Ureter (tissue), 1 donor: ENCODE measurements at places on chromosomes 1 and 21.

- no peak for DNase-seq
Observed at GRCh38 chr1:99737016-99737415, 29.4 kb downstream of the FRRS1 start.

- DNase-seq, result no peak
Observed at GRCh38 chr1:182444497-182444896, 5.4 kb upstream of the RGSL1 start.

GRCh38 chr1:225299624-225300023 lies 128.2 kb downstream of the LBR start:
- no peak for DNase-seq

GRCh38 chr1:101356604-101357443 lies 120.0 kb downstream of the S1PR1 start:
- DNase-seq, result no peak

- no peak for DNase-seq
Observed at GRCh38 chr1:77538956-77539518, 143.4 kb downstream of the ZZZ3 start.

DNA sequence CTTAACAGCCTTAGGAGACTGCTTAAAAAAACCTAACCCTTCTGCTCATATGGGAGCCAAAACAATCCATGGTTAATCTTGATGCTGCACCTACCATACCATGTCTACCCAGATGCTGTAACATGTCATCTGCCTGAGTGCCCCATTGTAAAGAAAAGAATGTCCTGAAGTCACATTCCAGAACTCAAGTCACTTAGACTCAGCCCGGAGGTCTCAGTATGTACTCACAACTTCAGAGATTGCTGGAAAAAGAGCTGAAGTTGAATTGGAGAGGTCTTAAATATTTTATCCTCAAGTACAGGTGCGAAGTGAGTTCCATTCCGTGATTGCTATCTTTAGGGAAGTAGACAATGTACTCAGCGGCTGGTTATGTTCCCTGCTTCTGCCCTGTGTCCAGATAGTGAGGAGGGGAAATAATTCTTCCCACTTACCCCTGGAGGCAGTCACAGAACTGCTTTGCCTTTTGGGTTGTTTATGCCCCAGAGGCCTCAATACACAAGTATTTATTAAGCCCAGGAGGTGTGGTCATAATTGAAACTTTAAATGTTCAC lies 57.5 kb upstream of the HOOK1 start:
- DNase-seq, result no peak

- no peak for DNase-seq
Observed at GRCh38 chr1:30680429-30680828, 43.0 kb downstream of the MATN1 start.

DNA sequence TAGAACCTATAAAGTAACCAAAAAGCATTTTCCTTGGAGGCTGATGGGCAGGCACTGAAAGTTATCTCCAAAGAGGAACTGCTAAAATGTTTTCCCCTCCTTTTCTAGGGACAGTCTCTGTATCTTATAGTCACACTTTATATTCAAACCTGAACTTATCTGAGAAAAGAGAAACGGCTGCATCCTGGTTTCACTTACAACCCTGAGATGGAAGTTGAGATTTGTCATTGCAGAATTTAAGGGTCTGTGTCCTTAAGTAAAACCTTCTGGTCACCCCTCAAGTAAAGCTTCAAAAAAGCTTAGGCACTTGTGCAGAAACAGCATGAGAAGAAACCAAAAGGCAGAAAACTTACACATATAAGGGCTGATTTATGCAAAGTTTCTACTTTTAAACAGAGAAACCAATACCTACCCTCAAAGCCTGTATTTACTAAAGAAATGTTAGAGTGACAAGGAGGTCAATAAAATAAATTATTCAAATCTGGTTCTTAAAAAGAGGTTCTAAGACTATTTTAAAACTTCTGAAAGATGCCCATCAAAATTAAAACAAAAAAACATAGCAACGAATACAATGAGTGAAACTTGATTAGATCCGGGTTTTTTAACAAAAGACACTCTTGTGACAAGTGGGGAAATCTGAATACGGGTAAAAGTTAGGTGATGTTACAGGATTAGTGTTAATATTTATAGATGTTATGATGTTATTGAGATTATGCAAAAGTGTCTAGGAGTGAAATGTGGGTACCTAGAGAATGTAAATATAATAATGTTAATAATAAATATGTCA lies 9.9 kb downstream of the CD58 start:
- no peak for DNase-seq

- no peak for DNase-seq
Observed at GRCh38 chr1:28666806-28667205, 1.8 kb upstream of the GMEB1 start.

DNA sequence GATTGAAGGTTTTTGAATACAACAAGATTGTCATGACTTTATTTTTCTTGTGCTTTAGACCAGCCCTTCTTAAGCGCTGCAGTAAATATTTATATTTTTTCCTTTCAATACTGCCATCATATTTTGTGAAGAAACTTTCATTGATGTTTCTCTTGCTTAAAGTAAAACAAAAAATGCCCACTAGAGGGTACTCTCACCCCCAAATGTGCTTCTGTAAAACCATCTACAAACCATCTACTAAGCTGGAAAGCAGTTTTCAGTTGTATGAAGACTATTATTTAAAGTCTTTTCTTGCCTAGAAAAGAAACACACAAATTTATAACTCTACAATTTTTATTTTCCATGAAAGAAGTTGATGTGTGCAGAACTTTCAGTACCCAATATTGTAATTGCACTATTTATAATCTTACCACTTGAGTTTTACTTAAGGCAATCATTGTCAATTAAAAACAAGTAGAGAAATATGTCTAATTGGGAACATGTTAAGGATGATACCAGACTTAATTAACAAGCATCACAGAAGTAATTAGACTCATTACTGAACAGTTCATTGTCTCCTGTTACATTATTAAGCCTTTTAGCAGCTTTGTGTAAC lies 10.7 kb downstream of the LEPR start:
- DNase-seq, result no peak

DNA sequence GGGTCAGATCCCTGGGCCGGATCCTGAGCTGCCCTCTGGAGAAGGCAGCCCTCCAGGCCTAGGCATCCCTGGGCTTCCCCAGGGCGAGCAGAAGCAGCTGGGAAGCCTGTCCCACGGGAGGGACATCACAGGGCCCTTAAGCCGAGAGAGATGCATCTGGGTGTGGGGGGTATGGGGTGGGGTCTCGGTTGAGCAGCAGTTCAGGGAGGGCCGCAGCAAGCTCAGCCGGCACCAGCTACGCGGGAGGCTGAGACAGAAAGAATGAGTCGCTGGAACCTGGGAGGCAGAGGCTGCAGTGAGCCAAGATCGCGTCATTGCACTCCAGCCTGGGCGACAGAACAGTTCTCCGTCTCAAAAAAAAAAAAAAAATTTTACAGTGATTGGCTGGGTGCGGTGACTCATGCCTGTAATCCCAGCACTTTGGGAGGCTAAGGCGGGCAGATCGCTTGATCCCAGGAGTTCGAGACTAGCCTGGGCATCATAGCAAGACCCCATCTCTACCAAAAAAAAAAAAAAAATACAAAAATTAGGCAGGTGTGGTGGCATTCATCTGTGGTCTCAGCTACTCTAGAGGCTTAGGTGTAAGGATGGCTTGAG lies 37.7 kb downstream of the RRP1 start:
- DNase-seq, result no peak

DNA sequence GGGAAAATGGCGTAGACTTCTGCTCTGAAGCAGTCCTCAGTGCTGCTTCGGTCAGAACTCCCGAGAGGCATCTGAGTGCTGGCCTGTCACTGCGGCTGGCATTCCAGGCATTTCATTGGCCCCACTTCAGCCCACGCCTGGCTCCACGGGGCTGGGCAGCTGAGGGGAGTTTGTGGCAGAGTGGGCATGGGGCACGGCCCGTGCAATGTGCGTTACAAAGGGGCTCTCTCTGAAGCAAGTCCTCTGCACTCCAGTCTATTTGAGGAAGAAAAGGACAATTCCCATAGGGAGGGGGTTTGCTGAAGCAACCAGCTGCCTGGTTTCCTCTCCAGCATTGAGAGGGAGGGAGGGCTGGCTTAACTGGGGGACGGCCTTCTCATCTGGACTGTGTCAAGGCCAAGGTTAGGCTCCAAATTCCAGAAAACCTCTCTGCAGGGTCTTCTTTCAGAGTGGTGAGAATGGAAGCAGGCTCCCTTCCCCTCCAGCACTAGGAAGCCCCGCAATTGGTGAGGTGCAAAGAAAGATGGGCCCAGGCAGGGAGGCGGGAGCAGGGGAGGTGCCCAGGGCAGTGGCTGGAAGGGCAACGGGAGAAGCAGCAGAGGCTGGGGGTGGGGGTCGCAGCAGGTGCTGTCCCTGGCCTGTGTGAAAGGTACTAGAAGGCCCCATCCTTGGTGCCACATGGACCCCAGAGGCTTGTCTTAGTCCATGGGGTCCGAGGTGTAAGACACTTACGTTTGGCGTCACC lies 21.1 kb upstream of the GPR157 start:
- DNase-seq, result no peak

DNA sequence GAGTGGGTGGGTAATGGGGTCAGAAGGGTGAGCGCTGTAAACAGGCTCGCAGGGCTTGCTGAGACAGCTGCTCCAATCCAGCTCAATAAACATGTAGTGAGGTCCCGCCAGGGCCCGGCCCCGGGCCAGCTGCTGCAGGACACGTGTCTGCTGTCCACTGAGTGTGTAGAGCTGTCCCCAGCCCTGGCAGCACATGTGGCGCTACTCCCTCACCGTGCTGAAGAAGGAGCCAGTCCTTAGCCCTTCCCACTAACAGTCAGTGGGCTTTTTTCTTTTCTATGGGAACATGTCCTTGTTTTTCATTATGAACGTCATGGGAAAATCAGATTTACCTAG lies 78.9 kb upstream of the C1orf174 start:
- peak; percentile 56 for DNase-seq

GRCh38 chr1:99648107-99648506 lies 2.2 kb downstream of the PALMD start:
- no peak for DNase-seq

DNA sequence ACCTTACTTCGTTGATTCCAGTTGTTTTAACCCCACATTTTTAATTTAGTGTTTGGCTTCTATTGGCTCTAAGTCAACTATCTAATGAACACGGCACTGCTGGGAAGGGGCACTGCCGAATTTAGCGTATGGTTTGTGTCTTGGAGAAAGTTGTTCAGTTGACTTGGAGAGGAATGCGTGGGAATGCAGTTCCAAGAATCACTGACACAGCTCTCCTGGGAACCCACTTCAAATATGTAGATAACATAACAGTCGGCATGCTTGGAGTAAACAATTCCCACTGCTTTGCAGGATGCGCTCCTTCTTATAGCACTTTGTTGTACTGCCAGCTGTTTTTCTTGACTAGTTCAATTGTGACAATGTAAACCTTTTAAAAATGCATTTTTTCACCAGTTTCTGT lies 104.3 kb downstream of the RYR2 start:
- no peak for DNase-seq

GRCh38 chr1:216604771-216605170 lies 118.5 kb downstream of the ESRRG start:
- DNase-seq, result no peak

- no peak for DNase-seq
Observed at GRCh38 chr1:230065571-230065970, 1.5 kb upstream of the GALNT2 start.

- DNase-seq, result no peak
Observed at GRCh38 chr1:13666317-13666716, 33.7 kb upstream of the PRDM2 start.

GRCh38 chr1:190578017-190578416 lies 100.4 kb upstream of the BRINP3 start:
- no peak for DNase-seq

DNA sequence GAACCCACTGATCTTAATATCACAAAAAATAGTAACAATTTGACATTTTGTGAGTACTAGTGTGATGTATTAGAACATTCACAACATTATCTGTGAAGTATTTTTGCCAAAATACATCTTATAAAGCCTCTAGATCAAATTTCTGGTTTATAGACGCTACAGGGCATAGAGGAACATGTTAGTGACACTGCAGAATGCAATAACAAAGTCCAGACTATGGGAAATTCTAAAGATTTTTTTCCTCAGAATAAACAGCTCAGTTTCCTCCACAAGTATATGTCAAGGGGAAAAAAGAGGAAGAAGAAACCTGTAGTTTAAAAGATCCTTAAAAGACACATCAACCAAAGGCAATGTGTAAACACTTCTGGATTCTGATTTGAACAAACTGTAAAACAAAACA lies 26.4 kb upstream of the MROH9 start:
- no peak for DNase-seq

- DNase-seq, result no peak
Observed at GRCh38 chr1:20402585-20403422, 83.2 kb downstream of the CAMK2N1 start.

DNA sequence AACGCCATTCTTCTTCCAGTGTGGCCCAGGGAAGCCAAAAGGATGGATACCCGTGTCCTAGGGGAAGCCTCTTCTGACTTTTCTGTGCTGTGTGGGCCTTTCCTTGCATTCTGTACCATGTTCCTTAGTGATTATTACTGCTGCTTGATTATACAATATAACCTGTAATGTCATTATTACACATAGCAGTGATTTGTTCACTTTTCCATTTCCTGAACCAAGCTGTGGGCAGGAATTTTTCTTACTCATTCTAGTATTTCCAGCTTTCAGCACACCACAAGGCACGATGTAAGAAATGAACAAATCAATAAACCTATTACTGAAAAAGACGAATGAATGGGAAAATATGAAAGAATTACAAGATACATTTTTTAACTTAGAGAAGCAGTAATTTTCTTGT lies 8.4 kb upstream of the USP33 start:
- no peak for DNase-seq

GRCh38 chr1:118302145-118302544 lies 117.1 kb upstream of the SPAG17 start:
- DNase-seq, result no peak

DNA sequence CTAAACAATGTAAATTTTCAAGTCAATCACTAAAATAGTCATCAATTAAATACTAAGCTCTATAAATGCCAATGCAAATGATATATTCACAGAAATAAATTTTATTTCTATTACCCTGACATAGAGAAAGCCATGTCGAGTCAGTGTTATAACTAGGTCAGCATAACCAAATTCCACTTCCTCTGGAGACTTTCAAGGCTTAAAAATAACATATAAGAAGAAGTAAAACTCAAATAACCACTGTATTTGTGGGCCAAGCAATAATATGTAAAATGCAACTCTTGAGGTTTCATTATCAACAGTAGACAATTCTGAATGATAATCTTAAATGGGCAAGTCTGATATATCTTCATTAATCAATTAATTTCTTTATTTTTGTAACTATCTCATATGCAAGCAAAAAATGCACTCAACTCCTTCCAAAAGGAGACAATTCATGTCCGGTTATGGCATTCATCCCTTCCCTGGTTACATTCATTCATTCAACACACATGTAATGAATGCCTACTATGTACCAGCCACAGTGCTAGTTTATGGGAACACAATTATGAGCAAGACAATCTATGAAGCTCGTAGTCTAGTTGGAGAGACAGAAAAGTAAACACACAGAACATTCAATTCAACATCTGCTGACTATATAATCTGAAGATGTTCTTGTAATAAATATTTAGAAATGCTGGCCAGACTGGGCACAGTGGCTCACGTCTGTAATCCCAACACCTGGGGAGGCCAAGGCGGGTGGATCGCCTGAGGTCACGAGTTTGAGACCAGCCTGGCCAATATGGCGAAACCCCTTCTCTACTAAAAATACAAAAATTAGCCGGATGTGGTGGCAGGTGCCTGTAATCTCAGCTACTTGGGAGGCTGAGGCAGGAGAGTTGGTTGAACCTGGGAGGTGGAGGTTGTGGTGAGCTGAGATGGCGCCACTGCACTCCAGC lies 37.1 kb upstream of the CAP1 start:
- no peak for DNase-seq
